ENCODE measurements at places on chromosomes 7 and 10.
A peak's percentile ranks its signal among the peaks of the same experiment; 100 is the strongest.

DNA sequence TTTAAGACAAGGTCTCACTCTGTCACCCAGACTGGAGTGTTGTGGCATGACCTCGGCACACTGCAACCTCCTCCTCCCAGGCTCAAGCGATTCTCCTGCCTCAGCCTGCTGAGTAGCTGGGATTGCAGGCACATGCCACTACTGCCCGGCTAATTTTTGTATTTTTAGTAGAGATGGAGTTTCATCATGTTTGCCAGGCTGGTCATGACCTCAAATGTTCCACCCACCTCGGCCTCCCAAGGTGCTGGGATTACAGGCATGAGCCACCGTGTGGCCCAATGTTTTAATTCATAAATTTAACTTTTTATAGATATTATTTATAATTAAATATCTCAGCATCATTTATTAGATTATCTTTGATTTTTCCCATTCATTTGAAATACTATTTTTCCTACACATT is 658.0 kb upstream of the NRG3 start:
- DNase-seq: no peak

DNA sequence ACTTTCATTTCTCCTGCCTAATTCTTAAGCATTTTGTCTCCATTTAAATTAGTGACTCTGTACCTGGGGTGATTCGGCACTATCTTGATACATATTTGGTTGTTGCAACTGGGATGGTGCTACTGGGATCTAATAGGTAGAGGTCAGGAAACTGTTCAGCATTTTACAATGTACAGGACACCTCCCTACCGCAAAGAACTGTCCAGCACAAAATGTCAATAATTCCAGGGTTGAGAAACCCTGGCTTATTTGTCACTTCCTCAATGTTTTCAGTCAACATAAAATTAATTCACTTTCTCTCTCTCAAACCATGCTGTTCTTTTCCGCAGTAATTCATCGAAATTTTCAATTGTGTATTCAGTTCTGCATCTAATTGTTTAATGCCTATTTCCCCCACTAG is 151.4 kb upstream of the CALCR start:
- no peak for DNase-seq

DNA sequence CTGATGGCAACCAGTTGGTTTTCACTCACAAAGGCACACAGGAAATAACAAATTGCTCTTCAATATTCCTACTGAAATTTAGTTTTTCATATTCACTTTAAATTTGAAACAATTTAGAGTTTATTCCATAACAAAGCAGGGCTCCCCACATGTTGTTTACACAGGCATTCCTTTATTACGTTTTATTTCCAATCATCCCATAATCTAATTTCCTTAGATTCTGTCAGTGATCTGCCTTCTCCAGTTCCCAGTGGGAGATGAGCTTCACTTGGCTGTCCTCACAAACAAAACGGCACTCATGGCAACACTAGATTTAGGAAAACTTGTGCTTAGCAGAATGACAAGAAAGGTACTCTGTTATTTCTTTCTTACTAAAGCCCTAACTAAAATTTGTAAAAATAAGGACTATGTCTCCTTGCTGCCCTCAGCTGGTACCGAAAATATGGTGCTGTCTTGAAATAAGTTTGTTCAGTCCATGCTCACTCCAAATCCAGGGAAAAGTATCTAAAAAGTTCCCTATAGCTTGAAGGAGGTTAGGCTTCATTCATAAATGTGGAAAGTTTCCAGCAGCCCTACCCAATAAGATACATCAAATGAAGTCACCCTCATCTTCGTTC is 23.0 kb downstream of the PHYH start:
- DNase-seq: peak; percentile 28

DNA sequence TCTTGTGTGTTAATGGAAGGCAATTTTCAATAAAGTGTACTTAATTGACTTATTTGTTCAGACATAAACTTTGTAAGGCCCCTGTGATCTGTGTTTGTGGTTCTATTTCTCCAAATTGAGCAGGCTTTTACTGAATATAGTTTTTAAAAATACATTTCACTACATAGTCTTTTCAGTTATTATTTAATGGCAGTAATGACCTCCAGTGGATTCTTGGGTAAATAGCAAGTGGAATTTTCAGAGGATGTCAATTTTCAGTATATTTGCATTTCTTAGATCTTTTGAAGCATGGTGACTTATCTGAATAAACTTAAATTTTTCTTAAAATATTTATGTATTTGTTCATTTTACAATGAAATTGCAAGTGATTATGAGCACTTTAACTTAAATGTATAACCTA is 203.1 kb upstream of the PCLO start:
- peak; percentile 2 for DNase-seq

GRCh38 chr10:26211781-26212444 is 4.7 kb upstream of the GAD2 start:
- no peak for DNase-seq

DNA sequence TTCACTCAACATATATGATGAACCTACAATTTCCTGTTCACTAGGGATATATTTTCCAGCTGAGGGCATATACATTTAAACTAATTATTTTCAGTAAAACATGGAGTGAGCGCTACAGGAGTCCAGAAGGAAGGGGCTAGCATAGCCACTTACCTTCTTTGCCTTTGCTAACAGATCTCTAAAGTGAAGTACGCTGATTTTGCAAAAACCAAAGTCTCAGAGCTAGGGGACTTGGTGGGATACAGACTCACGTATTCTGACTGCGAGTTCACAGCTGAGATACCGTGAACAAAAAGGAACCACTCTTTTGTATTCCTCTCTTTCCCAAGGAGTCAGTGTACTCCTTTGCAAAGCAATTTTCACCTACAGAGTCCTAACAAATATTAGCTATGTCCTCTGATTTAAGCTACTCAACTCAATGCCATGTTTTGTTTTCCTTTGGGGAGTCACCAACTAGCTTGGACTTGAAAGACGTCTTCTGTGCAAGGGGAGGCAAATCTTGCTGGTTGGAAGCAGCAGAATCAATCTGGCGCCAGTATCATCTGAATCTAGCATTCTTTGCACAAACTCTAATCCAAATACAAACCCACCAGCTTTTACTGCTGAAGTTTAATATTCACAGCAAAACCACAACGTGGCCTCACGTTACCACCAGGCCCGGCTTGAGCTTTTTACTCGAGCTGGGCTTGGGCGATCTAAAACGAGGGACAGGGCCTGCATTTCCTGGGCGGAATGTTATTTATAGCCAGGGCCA is 657 bp downstream of the CDNF start:
- peak; percentile 36 for DNase-seq

- no peak for DNase-seq
Measured at GRCh38 chr7:27430105-27430504, 187.5 kb downstream of the EVX1 start.

GRCh38 chr10:72421885-72422540 is 67.3 kb upstream of the DNAJB12 start:
- DNase-seq: no peak

- no peak for DNase-seq
Measured at GRCh38 chr7:129940329-129940728, 12.4 kb downstream of the UBE2H start.

- DNase-seq: no peak
Measured at GRCh38 chr7:33632840-33633525, 272.4 kb upstream of the BMPER start.

GRCh38 chr7:52944921-52945320 is 90.5 kb upstream of the POM121L12 start:
- peak; percentile 31 for DNase-seq

GRCh38 chr10:119113751-119114732 is 10.1 kb downstream of the DENND10 start:
- DNase-seq: peak; percentile 90

- DNase-seq: no peak
Measured at GRCh38 chr7:101436221-101436735, 73.6 kb downstream of the COL26A1 start.

GRCh38 chr10:34216348-34216945 is 598.6 kb downstream of the PARD3 start:
- no peak for DNase-seq

- no peak for DNase-seq
Measured at GRCh38 chr10:132453470-132453861, 56.5 kb downstream of the PWWP2B start.

Data from fibroblast of mammary gland (primary cell).